Airway epithelial cell (primary cell): ENCODE measurements at places on chromosomes 12 and 14. TPM values are rescaled to one million over a fixed set of nuclear protein-coding genes. Genes with fewer than 3 reads are reported as not detected.

CLEC2B gene
- total RNA-seq: 0.23 and 0.63 TPM in 2 replicates

TAS2R46 gene
- not detected in 2 replicates for total RNA-seq

SLCO1B3 gene
- not detected in 2 replicates for total RNA-seq

MSRB3 gene
- total RNA-seq: 0.93 and 2.1 TPM in 2 replicates

KITLG gene
- 9.0 and 11.8 TPM in 2 replicates for total RNA-seq

PLA2G1B gene
- not detected in 2 replicates for total RNA-seq

MSI1 gene
- total RNA-seq: not detected in 2 replicates

SMOC1 gene
- total RNA-seq: 8.9 and 14.3 TPM in 2 replicates

ADAMTS20 gene
- total RNA-seq: not detected in 2 replicates

AQP5 gene
- 1.2 and 3.7 TPM in 2 replicates for total RNA-seq

GZMH gene
- not detected in 2 replicates for total RNA-seq

LBHD2 gene
- not detected in 2 replicates for total RNA-seq

TSPAN11 gene
- 0.14 TPM in 1 of 2 replicates, not detected in the other for total RNA-seq

RTN1 gene
- 0.98 TPM in 1 of 2 replicates, not detected in the other for total RNA-seq

WIF1 gene
- 0.07 and 0.84 TPM in 2 replicates for total RNA-seq

ASB8 gene
- 14.1 and 22.6 TPM in 2 replicates for total RNA-seq

EID3 gene
- 0.14 and 0.42 TPM in 2 replicates for total RNA-seq

P2RX2 gene
- not detected in 2 replicates for total RNA-seq

ACVRL1 gene
- 0.35 TPM in 1 of 2 replicates, not detected in the other for total RNA-seq

KLRC2 gene
- total RNA-seq: 0.19 and 0.49 TPM in 2 replicates

RNASE4 gene
- 9.0 and 11.1 TPM in 2 replicates for total RNA-seq

RFLNA gene
- total RNA-seq: not detected in 2 replicates

SYNDIG1L gene
- total RNA-seq: not detected in 2 replicates

CLEC7A gene
- 0.14 and 1.5 TPM in 2 replicates for total RNA-seq

GALNT9 gene
- total RNA-seq: not detected in 2 replicates

MAPKAPK5 gene
- total RNA-seq: 37.0 and 70.1 TPM in 2 replicates

KRT77 gene
- 0.09 and 0.21 TPM in 2 replicates for total RNA-seq

IL31 gene
- total RNA-seq: not detected in 2 replicates
